Breast epithelium (tissue), 4 donors: ENCODE measurements at places on chromosomes 2 and 18.

DNA sequence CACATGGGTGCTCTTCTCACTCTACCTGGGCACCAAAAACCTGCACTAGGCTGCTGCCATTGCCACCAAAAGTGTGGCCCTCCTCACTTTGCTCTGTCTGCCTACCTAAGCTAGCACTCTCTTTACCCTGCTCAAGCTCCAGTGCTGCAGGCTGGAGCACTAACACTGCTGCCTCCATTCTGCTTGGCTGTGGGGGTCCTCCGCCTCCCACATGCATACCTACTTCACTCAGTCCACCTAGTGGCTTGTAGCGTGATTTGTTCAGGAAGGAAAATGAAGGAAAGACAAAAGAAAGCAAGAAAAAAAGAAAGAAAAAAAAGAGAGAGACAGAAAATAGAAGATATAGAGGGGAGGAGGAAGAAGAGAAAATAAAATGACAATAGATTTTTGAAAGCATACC is 1339.4 kb upstream of the CHAC2 start:
- DNase-seq, result no peak

- DNase-seq, result no peak
Measured at GRCh38 chr18:49112031-49112430, 161.3 kb upstream of the SMAD7 start.

DNA sequence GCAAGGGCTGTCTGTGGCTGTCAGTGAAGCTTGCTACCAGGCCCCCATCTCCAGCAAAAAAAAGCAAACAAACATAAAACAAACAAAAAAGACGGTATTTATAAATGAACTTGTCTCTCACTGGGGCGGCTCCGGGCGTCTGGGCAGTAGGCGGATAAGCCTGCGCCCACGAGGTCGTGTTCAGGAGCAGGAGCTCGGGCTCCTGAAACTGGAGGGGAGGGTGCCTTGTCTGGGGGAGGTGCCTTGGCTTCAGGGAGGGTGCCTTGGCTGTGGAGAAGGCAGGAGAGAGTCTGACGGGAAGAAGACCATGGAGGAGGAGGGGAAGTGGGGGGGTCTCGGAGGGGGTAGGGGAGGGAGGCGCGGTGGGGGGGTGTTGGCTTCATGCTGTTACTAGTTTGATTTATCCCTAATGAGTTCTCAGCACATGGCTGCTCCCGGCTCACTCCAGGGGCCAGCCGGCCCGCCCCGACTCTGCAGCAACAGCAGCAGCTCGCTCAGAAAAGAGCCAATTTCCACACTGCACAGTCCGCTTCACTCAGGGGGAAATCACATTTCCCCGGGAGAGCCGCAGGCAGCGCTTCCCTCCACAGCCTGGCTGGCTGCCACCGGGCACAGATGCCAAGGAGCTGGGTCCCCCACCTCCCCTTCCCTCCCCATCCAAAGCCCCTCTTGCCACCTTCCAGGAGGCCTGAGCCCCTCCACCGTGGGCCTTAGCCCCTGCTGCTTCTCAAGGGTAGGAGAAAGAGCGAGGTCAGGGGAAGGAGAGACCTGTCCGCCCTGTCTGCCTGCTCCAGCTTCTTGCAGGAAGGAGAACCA is 38.7 kb downstream of the PSD4 start:
- DNase-seq, result no peak

GRCh38 chr2:191835539-191836350 is 11.1 kb downstream of the CAVIN2 start:
- no peak for DNase-seq

GRCh38 chr2:101970901-101971300 is 20.9 kb upstream of the IL1R2 start:
- no peak for DNase-seq

DNA sequence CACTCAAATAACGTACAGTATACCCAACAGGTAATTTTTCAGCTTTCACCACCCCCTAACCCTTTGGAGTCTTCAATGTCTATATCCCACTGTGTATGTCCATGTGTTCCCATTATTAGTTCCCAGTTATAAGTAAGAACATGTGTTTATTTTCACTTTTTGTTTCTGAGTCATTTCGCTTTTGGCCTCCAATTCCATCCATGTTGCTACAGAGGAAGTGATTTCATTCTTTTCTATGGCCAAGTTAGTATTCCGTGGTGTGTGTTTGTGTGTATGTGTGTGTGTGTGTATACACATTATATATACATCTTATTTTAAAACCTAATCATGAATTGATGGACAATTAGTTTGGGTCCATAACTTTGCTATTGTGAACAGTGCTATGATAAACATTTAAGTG is 464.4 kb downstream of the CMPK2 start:
- no peak for DNase-seq
